Activated CD4-positive, alpha-beta T cell treated with anti-CD3 and anti-CD28 coated beads, Interleukin-2, Interleukin-4, amounts not matched to agents 100 ng/mL and 50 ng/mL, durations not matched to agents 16 hours and 8 hours (primary cell): ENCODE measurements at places on chromosomes 4 and X.

- no peak for DNase-seq
Observed at GRCh38 chr4:27381815-27382214, 521.2 kb downstream of the STIM2 start.

DNA sequence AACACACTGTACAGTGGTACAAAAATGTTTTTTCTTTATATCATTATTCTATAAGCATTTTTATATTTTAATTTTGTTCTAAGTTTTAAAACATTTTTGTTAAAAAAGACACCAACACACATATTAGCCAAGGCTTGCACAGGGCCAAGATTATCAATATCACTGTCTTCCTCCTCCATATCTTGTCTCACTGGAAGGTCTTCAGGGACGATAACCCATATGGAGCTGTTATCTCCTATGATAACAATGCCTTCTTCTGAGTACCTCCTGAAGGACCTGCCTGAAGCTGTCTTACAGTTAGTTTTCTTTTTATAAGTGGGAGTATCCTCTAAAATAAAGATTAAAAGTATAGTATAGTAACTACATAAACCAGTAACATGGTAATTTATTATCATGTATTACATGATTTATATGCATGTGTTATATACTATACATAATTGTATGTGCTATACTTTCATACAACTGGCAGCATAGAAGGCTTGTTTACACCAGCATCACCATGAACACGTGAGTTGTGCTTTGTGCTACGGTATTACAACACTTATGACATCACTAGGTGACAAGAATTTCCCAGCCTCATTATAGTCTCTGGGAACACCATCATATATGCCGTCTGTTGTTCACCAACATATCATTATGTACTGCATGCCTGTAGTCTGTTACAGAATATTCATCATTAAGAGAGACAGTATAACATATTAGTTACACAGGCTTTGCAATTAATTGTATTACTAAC lies 90.7 kb downstream of the WDFY3 start:
- no peak for DNase-seq

DNA sequence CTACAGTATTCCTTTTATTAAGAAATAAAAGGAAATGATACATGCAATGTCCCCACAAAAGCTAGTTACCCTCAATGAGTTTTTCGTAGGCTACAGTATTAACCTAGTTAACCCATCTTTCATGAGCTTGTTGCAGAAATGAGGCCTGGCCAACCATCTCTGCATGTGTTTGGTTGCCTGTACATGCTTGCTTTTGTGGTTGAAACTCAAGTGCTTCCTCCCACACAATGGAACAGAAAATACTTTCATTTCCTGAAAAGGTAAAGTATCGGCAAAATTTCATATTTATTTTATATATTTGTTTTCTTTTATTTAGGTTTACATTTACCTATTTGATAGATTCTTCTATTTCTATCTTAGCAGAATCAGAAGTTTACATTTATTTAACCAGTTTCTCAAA lies 214.6 kb upstream of the FAM241A start:
- no peak for DNase-seq

DNA sequence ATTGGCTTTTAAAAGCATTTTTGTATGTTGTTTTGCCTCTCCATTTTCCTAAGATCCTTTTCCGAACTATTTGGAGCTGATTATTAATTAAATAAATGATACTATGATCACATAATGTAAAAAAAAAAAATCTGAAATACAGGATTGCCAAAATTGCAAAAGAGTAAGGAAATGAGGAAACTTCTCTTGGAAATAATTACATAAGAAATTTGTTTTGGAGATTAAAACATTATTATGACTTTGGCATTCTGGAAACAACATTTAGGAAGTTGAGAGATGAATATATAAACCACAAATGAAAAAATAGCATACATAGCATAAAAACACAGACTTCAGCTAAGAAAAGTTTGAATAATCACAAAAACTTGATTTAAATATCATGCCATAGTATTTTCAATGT lies 33.5 kb downstream of the PF4 start:
- no peak for DNase-seq

DNA sequence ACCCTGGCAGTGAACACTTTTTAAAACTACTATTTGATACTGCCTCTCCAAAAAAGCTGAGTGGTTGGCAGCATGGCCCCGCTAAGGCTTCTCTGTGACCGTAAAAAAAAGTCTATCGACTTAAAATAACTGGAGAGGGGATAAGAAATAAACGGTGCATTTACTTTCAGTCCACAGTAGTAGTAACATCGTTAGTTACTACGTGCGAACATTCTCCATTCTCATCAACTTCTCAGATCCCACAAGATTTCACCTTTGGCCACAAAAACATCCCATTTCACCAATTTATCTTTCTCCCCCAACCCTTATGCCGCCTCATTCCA lies 524 bp upstream of the EXOSC9 start:
- DNase-seq: no peak

- no peak for DNase-seq
Observed at GRCh38 chr4:168694667-168695066, 197.8 kb downstream of the PALLD start.

GRCh38 chrX:148037020-148037419 lies 55.9 kb downstream of the FMR1NB start:
- no peak for DNase-seq

GRCh38 chrX:41922431-41923151 lies 763 bp downstream of the CASK start:
- no peak for DNase-seq

GRCh38 chrX:154372612-154373022 lies 1.8 kb downstream of the FLNA start:
- DNase-seq: peak; percentile 42

DNA sequence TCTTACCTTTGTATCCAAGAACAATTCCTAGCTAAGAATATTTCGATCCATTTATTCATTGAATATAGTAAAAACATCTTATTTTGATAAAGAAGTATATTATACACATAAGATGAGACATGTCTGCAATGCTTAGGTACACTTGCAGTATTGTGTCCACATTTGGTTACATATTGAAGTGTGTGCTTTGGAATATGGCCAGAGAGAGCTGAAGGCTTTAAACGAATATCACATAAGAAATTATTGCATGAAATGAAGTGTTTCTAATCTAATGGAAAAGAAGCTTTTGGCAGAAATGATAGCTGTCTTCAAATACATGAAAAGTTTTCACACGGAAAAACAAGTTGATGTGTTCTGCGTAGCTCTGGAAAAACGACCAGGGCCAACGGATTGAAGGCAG lies 516.1 kb upstream of the ZFP42 start:
- DNase-seq: no peak

- DNase-seq: no peak
Observed at GRCh38 chr4:30882995-30883675, 163.0 kb downstream of the PCDH7 start.

DNA sequence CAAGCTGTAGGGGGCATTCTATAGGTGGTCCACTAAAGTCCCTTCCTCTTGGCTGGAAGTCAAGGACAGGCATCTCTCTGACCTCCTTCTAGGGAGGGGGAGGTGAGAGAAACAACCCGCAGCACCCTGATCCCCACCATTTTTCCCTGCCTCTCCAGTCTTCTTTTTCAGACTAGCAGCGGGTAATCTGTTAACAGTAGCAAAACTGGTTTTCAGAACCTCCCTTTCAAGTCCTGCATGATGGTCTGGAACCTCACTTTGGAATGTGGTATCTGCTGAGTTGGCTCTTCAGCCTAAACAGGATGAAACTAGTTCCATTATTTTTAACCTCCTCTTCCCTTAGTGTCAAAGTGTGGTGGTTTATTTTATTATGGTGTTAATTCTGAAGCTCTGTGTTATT lies 196.0 kb downstream of the NWD2 start:
- no peak for DNase-seq

DNA sequence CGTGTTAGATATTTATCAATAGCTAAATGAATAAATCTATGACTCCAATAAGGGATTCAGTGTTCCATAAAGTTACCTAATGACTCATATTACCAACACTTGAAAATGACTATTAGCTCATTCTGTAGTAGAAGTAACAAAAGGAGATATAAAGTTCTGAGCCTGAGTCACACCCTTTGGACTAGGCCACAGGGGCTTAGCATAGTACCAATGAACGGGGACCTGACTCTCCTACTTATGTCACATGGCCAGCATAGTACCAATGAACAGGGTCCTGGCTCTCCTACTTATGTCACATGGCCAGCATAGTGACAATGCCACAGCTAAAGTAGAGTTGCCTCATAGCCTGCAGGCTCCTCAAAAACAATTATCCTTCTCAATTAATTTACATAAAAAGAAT lies 43.7 kb downstream of the MAGEB16 start:
- DNase-seq: no peak

DNA sequence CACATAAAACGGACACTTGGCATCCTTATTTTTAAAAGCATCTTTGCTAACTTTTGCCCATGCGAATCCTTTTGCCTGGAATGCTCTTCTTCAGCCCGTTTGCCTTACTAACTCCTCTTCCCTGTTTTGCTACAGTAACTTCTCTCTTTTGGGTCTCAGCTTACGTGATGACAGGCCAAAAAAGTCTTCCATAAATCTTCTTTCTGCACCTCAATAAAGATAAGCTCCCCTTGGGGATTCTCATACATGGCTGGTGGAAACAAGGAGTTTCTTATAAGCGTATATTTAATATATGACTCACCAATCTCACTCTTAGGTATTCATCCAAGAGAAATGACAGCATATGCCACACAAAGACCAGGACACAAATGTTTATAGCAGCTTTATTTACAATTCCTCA lies 192.7 kb downstream of the RCHY1 start:
- no peak for DNase-seq

DNA sequence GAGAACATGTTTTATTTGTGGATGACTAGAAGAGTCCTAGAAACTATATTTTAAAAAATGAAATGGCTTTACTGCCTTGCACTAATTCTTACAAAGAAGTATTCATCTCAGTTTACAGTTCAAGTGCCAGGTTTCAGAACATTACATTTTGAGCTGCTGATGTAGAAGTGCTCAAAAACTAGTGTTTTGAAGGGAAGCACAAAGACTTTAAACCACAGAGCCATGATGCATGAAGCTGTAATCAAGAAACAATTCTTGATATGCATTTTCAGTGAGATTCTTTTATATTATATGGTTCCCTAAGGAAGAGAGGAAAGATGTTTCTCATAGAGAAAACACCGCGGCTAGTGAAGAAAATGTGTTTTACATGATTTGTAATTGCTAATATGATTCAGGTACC lies 1163.0 kb downstream of the RAPGEF2 start:
- DNase-seq: no peak

GRCh38 chr4:36243355-36244256 lies 708 bp downstream of the ARAP2 start:
- peak; percentile 42 for DNase-seq

- no peak for DNase-seq
Observed at GRCh38 chr4:154946113-154946512, 165.0 kb downstream of the RBM46 start.

GRCh38 chr4:7427831-7428260 lies 6.9 kb downstream of the PSAPL1 start:
- no peak for DNase-seq

DNA sequence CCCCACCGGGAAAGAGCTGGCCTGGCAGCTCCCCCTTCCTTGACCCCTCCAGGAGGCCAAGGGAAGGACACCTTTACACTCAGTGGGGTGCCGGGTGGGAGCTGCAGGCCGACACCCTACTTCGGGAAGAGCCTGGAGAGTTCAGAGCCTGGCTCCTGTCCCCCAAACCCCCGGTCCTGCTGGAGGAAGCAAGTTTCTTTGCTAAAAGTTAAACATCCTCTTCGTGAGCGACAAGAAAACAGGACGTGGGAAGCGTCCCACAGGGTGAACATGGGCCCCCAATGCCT lies 2.4 kb upstream of the FTSJ1 start:
- no peak for DNase-seq

DNA sequence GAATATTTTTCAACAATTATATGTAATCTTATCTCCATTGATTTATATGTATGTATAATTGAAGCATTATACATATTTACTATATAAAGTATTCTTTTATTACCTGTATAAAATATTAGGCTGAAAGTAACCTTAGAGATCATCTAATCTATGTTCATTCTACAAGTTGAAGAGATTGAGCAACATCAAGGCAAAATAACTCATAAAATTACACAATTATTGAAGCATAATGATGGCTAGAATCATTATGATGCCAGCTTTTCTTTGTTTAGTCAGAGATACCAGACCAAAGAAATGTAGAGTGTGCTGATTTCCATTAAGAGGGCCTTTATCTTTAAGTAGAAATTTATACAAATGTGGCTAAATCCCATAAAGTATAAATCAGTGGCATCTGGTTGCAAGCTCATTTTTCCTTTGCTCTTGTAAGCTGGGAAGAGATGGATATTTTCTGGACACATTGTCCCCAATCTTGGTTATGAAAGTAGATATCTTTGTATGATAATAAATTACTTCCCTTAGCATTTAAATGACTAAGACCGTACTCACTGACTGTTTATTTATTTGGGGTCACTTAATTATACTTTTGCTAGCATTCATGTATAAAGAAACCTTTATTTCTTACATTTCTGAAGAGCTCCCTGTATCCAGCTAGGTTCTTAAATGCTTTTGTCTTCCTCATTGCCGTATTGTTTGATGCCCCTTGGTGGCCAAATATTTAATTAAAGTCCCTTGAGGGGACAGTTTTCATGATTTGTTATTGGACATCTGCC lies 339.8 kb downstream of the PCDH7 start:
- DNase-seq: no peak

DNA sequence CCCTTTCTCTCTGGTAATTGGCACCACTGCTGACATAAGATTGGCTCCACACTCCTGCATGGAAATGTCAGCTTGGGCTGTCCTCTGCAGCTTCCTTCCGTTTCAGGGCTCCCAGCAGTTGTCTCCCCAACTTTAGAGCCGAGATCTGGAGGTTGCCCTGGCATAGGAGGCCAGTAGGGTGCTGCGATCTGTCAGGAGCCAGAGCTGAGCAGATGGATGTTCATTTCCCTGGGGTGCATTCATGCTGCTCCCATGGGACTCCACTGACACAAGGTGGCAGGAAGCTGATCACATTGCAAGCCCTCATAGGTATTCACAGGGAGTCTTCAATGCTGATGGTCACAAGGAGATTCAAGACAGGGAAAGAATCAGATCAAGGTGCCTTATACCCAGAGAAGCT lies 116.6 kb upstream of the RAI2 start:
- DNase-seq: no peak

- no peak for DNase-seq
Observed at GRCh38 chr4:125243789-125244397, 70.9 kb upstream of the FAT4 start.
